HT1080 (cell line): ENCODE measurements at places on chromosomes 5 and 9. TPM values are rescaled to one million over a fixed set of nuclear protein-coding genes. Genes with fewer than 3 reads are reported as not detected.

The GBGT1 gene
- 0.13 and 0.21 TPM in 2 replicates for total RNA-seq

The PIP5K1B gene
- total RNA-seq = not detected in 2 replicates

The PCDHAC1 gene
- total RNA-seq = not detected in 2 replicates

The PARP8 gene
- total RNA-seq = 6.2 and 10.8 TPM in 2 replicates

The GALNT12 gene
- total RNA-seq = 0.10 and 0.30 TPM in 2 replicates

The SIT1 gene
- total RNA-seq = not detected in 2 replicates

The CCNI2 gene
- not detected in 2 replicates for total RNA-seq

The C9orf50 gene
- not detected in 2 replicates for total RNA-seq

The MEGF10 gene
- 1.1 and 2.7 TPM in 2 replicates for total RNA-seq

GRCh38 chr9:29648601-29649000 is 2075.3 kb upstream of the C9orf72 start:
- no peak for DNase-seq

DNA sequence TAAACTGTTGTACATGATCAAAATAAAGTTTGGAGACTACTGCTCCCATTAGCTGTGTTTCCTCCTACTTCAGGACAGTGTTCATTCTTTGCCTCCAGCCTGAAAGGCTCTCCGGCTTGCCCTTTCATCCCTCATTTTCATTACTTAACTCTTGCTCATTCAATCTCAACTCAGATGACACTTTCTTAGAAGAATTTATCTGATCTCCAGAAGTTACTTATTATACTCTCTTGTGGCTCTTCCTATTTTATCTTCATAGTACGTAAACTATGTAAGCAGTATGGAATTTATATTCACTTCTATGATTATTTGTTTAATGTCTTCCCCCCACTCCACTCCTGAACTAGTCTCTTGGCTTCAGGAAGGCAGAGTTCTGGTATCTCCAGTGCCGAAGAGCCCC is 1737.9 kb upstream of the C9orf72 start:
- no peak for DNase-seq

GRCh38 chr5:87829217-87829551 is 416.5 kb upstream of the CCNH start:
- DNase-seq = peak; percentile 86

GRCh38 chr5:157328277-157328912 is 62.5 kb downstream of the CYFIP2 start:
- DNase-seq = peak; percentile 63

- no peak for DNase-seq
Observed at GRCh38 chr5:178941361-178941760, 363 bp downstream of the ZNF454 start.

- DNase-seq = no peak
Observed at GRCh38 chr5:139588962-139589361, 27.8 kb downstream of the UBE2D2 start.

- peak; percentile 45 for DNase-seq
Observed at GRCh38 chr9:14962193-14962882, 52.1 kb upstream of the FREM1 start.
